ENCODE measurements at places on chromosomes 2 and 18.

GRCh38 chr2:127508631-127509034 is 17.7 kb downstream of the IWS1 start:
- no peak for DNase-seq

DNA sequence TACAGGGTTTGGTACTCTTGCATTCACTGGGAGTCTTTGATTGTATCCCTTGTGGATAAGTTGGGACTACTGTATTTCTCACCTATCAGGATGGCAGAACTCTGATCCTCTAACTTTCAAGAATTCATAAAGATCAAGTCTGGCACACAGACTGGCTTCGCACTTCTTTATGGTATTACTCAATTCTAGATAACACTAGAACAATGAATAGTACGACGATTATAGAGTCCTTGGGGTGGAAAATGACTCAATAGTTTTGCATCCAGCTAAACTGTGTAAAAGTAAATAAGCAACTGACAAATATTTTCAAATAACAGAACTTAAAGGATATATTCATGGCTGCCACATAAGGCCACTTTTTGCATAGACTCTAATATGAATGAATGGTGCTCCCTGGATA is 103.4 kb upstream of the MEX3C start:
- no peak for DNase-seq

DNA sequence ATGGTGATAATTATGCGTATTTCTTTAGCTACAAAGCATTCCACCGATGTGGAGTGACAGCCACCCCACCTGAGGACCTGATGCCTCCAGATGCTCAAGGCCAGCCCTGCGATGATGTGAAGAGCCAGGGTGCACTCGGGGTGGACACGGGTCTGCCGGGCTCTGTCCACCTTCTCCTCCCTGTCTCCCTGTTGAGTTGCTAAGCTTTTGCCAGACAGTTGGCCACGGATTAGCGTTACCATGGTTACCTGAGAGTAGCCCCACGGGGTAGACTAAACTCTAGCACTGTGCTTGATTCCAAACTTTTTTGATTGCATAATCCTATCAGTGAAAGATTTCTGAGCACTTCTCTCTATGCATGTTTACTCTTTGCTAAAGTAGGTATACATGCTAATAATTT is 86.2 kb downstream of the SMIM21 start:
- DNase-seq = no peak

DNA sequence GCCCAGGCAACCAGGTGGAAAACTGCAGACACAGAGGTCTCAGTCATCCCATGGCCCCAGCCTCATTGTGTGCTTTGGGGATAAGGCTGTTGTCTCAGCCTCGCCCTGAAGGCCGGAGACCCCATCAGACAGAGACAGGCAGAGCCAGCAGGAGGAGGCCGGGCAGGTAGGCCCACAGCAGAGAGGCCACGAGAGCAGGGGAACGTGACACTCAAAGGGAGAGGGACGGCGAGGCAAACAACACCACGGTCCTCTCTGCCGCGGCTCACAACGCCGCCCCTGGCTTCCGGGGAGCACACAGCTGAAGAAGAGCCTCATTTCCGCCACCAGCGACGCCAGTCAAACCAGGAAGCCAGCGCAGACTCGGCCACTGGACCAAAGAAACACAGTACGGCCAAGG is 103.3 kb downstream of the ZNF516 start:
- no peak for DNase-seq

DNA sequence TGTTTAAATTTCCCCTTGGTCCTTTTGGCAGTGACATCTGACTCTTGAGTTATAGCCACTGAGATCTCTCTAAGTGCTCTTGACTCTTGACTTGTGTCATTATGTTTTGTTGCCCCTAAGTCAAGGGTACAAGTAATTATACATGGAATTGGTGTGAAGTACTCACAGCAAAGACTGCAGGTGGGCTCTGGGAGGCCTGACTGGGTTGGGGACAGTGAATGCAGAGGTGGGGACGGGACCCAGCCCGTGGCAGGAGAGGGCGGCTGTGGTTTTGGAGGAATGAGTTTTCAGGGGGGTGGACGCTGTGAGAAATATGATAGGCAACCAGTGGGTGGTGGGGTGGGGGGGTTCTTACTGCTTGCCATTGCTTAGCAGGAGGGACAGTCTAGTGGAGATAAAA is 97.8 kb downstream of the NCK2 start:
- DNase-seq = no peak

DNA sequence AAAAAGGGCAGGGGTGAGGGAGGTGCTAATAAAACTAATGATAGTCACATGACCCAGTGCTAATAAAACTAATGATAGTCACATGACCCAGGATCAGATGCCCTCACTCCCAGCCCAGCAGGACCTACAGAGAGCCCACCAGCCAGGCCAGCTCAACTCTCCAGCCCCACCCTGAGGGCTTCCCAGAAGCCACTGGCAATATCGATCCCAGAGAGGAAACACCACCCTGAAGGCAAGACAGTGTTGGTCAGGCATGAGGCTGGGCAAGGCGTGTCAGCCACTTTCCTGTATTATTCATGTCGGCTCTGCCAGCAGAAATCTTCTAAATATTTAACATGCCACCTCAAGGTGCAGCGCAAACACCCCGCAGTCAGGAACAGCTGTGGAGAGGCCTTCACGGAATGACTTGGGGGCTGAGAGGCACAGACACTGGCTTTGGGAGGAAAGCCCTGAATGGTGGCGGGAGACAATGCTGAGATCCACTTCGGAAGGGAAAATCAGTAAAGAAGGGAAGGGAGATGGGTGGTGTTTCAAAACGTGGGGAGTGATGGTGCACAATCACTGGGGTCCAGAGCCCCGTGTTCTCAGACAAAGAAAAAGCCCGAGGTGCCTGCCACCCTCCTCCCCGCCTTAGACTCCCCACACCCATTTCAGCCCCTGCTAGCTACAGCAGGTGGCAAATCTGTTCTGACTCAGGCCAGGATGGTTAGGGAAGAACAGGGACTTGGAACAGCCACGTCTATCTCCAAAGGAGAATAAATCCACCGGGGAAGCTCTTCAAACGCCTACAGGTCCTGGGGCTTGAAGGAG is 1.4 kb downstream of the REEP1 start:
- DNase-seq = no peak

DNA sequence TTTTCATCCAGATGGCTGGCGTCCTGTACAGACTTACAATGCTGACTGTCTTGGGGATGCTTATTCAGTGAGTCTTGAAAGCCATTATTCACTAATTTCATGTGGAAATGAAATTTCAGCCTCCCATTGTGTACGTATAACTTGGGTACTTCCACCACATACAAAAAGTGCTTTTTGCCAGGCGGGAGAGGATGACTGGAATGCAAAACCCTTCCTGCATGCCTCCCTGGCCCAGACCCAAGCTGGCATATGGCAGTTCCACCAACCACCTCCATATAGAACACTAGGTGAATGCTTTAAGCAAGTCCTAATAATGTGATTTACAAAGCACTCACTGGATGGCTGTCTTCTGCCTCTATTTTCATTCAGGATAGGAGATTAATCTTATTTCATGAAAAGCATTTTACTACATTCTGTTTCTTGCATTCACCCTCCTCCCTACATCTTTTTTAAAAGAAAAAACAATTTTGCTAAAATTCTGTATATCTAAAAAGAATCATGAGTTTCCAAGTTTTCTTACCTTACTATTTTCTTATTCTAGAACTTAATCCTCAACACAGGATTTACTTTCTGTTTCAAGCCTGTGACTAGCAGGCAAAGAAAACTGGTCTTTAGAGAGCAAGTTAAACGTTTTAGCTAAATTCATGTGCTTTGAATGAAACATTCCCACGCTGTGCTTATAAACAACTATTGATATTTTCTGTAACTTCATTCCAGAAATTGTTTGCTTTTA is 327.6 kb downstream of the NCKAP5 start:
- DNase-seq = no peak

DNA sequence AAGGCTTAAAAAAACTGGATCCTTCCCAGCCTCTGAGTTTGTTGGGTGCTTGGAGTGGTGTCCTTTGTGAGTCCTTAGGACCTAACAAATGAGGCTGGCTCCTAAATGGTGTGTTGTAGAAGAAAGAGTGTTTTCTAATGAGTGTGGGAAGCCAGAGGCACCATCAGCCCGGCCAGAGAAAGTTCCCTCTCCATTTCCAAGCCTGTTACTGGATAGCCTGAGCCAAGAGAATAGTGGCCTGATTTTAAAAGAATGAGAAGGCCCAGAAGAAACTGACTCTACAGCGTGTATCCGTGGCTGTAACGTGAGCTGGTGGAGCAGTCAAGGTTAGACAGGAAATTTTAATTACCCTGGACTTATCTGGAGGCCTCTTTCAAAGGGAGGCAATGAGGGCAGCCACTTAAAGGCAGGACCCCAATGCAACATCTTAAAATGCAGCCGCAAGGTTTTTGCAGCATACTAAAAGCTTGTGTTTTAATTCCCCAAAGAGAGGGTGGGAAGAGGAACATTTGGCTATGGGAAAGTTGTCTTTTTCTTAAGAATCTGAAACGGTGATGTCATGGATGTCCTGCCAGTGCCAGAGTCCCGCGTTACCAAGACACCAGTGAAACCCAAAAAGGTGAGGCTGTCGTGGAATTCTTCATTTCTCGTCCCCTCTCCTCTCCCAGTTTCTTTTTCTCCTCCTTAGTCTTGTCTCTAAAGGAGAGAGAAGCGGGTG is 4.6 kb downstream of the EFHD1 start:
- no peak for DNase-seq

- no peak for DNase-seq
Observed at GRCh38 chr2:238267341-238267710, 21.1 kb downstream of the PER2 start.

- no peak for DNase-seq
Observed at GRCh38 chr2:44542520-44542919, 180.8 kb downstream of the CAMKMT start.

DNA sequence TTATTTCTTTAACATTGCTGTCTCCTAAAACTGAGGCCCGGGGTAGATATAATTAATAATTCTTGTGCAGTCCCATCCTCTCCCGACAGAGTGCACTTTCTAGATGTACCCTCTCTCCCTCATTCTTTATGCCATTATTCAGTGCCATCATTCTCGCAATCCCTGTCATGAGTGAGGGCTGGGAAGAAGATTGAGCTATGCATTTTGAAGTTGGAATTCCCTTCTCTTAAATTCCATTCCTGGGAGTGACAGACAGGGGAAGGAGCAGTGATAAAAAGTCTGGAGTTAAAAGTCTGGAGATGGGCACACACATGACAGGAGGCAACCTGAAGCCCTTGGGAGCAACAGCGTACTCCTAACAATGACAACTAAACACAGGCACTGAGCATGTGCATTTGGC is 2.6 kb upstream of the KCNE4 start:
- DNase-seq = no peak

GRCh38 chr18:25345081-25345866 is 6.7 kb downstream of the ZNF521 start:
- DNase-seq = no peak

DNA sequence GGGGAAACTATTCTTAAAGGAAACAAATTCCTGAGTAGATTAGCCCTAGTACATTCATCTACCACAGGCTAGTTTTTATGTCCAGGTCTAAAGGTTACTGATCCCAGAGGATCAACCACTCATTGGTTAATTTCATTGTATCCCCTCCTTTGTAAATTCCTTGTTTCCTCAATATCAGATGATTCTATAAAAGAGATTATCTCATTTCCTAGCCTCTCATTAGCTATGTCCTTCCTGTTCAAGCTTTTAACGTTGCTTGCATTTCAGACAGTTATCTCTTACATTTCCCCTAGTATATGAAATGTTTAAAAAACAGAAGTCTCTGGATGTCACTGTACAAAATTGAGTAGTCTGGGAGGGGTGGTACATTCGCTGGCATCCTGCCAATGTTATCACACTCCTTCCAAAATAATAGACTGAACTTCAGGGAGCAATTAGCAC is 24.2 kb upstream of the ARMC9 start:
- no peak for DNase-seq
